Caki2 (cell line): ENCODE measurements at places on chromosomes 7 and 10.
A peak's percentile ranks its signal among the peaks of the same experiment; 100 is the strongest.

DNA sequence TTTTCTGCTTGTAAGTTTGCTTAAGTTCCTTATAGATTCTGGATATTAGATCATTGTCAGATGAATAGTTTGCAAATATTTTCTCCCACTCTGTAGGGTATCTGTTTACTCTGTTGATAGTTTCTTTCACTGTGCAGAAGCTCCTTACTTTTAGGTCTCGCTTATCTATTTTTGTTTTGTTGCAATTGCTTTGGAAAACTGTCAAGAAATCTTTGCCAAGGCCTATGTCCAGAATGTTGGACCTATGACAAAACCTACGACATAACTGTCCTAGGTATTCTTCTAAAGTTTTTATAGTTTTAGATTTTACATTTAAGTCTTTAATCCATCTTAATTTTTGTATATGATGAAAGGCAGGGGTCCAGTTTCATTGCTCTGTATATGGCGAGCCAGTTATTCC lies 27.4 kb downstream of the COA1 start:
- DNase-seq: no peak

GRCh38 chr10:100528123-100528886 lies 1.4 kb downstream of the NDUFB8 start:
- no peak for DNase-seq

DNA sequence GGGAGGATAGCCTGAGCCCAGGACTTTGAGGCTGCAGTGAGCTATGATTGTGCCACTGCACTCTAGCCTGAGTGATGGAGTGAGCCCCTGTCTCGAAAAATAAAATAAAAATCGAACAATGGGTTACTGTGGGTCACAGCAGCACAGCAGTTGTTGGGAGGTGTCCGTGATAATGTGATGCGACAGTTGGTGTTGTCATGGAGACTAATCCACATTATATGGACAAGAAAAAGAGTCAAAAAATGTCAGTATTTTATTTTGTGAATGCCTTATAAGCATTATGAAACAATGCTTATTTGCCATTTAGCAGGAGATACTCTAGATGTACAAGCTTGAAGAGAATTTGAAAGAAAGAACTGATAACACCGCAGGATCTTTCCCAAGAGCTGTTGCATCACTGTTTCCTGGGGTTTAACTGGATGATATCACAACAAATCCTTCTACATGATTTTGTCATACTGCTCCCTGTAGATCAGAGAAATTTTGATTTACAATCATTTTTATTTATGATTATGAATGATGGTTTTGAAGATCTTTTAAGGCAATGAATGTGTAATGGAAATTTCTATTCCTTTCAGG lies 195.4 kb downstream of the BAMBI start:
- DNase-seq: no peak

DNA sequence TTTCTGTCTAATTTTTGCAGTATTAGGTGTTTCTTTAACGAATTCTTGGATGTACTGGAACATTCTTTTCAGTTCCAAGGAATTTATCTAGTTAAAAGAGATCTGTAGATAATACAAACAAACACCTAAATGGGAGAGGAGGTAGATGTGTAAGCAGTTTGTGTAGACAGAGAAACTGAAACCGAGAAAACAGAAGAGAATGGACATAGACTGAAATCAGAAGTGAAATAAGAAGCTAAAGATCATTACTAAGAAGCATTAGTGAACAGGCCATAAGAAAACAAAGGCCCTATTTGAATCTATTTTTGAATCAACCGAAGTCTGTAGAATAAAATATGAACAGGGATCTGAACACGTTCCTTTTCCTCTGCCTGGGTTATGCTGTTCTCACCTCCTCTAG lies 26.5 kb upstream of the TMEM229A start:
- DNase-seq: no peak

DNA sequence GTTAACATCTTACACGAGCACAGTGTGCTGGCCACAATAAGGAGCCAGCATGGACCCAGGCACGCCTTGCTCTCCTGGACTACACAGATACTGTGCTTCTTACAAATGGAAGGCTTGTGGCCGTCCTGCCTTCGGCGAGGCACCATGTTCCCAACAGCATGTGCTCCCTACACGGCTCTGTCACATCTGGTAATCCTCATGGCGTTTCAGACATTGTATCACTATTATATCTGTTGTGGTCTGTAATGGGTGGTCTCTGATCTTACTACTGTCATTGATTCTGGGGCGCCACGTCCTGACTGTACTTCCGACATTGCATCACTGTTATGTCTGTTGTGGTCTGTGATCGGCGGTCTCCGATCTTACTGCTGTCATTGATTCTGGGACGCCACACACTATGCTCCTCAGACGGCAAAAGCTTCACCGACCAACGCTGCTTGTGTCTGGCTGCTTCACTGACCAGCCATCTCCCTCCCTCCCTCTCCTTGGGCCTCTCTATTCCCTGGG lies 195.4 kb downstream of the MAD1L1 start:
- DNase-seq: no peak

- DNase-seq: no peak
These were observed 7.2 kb downstream of the NET1 start for GRCh38 chr10:5419466-5420094.

GRCh38 chr10:71076473-71077142 lies 135.8 kb upstream of the UNC5B start:
- no peak for DNase-seq

GRCh38 chr10:89975071-89975470 lies 273.7 kb downstream of the KIF20B start:
- no peak for DNase-seq

- no peak for DNase-seq
These were observed 23.1 kb upstream of the SAR1A start for GRCh38 chr10:70193391-70193844.

DNA sequence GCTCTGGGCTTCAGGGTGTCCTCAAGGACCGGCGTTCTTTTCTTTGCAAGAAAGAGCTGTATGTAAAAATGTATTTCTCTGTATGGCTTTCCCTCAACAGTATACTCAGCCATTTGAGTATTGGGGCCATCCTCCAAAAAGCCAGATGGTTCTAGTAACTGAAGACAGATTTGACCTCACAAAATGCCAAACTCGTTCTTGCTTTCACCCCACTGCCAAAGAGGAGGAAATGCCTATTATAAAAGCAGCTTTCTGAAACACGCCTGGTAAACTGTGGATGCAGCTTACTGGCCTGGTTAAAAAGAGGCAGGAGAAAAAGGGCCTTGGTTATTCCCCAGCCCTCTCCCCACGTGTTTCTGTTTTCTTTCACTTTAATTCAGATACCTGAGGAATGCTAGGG lies 7.7 kb upstream of the HTR5A start:
- DNase-seq: no peak

GRCh38 chr10:95360122-95360714 lies 69.4 kb upstream of the PDLIM1 start:
- DNase-seq: peak; percentile 45

- DNase-seq: no peak
These were observed 125.2 kb downstream of the UBE2H start for GRCh38 chr7:129827467-129827990.

- DNase-seq: no peak
These were observed 65.9 kb downstream of the ZNF467 start for GRCh38 chr7:149707448-149707886.
